ENCODE measurements at places on chromosomes 12 and 14. TPM values are rescaled to one million over a fixed set of nuclear protein-coding genes. Genes with fewer than 3 reads are reported as not detected.

Gene SAMD15
- under 0.01 TPM for total RNA-seq

Gene KCNMB4
- total RNA-seq: 0.68 TPM

Gene TAS2R7
- not detected for total RNA-seq

Gene NTF3
- not detected for total RNA-seq

Gene KCNK13
- total RNA-seq: not detected

Gene MORN3
- 0.50 TPM for total RNA-seq

Measured in nasal cavity respiratory epithelium epithelial cell of viscerocranial mucosa (primary cell).